IMR-90 (cell line): ENCODE measurements at places on chromosomes 2 and 18.

DNA sequence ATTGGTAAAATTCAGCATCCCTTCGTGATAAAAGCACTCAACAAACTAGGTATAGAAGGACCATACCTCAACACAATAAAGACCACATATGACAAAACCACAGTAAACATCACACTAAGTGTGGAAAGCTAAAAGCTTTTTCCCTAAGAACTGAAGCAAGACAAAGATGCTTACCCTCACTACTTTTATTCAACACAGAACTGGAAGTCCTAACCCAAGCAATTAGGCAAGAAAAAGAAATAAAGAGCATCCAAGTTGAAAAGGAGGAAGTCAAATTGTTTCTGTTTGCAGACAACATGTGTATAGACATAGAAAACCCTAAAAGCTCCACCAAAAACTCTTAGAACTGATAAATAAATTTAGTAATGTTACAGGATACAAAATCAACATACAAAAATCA, 271.7 kb downstream of the RBM43 start:
- no peaks in the 10 kb centered on the region for H3K4me1 ChIP-seq
- H3K36me3 ChIP-seq: no peaks in the 10 kb centered on the region
- no peak for DNase-seq
- no peaks in the 10 kb centered on the region for H3K27me3 ChIP-seq
- H3K27ac ChIP-seq: no peak overlapping the region

- H3K36me3 ChIP-seq: no peaks in the 10 kb centered on the region
- H3K27ac ChIP-seq: no peak overlapping the region
- H3K27me3 ChIP-seq: no peaks in the 10 kb centered on the region; the same call in 1 of the 2 replicates
These were observed 187.1 kb downstream of the FHOD3 start for GRCh38 chr18:36484591-36484990.

GRCh38 chr2:75959724-75960471, 249.2 kb upstream of the GCFC2 start:
- no peak for DNase-seq
- no peaks in the 10 kb centered on the region for H3K36me3 ChIP-seq
- H3K4me1 ChIP-seq: no peaks in the 10 kb centered on the region
- no peak overlapping the region for H3K27ac ChIP-seq
- H3K27me3 ChIP-seq: no peaks in the 10 kb centered on the region

GRCh38 chr2:227627769-227628168, 10.5 kb downstream of the SCYGR4 start:
- DNase-seq: no peak
- no peak overlapping the region for H3K4me3 ChIP-seq
- H3K4me1 ChIP-seq: peaks cover 1% of the 10 kb centered on the region; the same call in 1 of the 2 replicates
- H3K36me3 ChIP-seq: no peaks in the 10 kb centered on the region
- no peak overlapping the region for H3K27ac ChIP-seq
- no peaks in the 10 kb centered on the region for H3K27me3 ChIP-seq

GRCh38 chr18:4851301-4851976, 345.6 kb downstream of the AKAIN1 start:
- DNase-seq: no peak
- no peak overlapping the region for H3K4me3 ChIP-seq
- H3K27ac ChIP-seq: no peak overlapping the region
- H3K4me1 ChIP-seq: no peaks in the 10 kb centered on the region
- H3K27me3 ChIP-seq: no peaks in the 10 kb centered on the region

DNA sequence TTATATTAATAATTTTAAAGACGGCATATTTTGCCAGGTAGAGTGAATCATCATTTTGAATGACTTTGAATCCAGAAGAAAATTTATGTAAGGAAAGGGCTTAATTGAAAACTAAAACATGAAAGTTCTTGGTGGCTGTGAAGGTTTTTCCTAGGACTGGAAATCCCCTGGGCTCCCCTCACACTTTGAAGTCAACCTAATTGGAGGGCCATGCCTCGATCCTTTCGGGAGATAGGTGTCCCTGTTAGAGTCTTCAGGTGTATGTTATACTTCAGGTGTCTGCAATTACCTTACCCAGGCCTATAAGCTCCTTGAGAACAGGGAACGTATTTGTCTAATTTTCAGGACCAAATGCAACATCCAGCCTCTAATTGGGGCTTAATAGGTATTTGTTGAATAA, 73.0 kb downstream of the ARL4C start:
- no peak for DNase-seq
- H3K4me1 ChIP-seq: peaks cover 23% of the 10 kb centered on the region
- H3K36me3 ChIP-seq: no peaks in the 10 kb centered on the region
- H3K27ac ChIP-seq: no peak overlapping the region

GRCh38 chr18:47968721-47969120, 38.3 kb upstream of the SMAD2 start:
- DNase-seq: no peak
- H3K36me3 ChIP-seq: no peaks in the 10 kb centered on the region
- H3K27ac ChIP-seq: no peak overlapping the region
- H3K27me3 ChIP-seq: peaks cover 4% of the 10 kb centered on the region
- no peak overlapping the region for H3K4me3 ChIP-seq
- H3K4me1 ChIP-seq: peaks cover 2% of the 10 kb centered on the region; the same call in 1 of the 2 replicates

- H3K36me3 ChIP-seq: no peaks in the 10 kb centered on the region
- H3K4me3 ChIP-seq: no peak overlapping the region
- H3K27ac ChIP-seq: no peak overlapping the region
- peaks cover 2% of the 10 kb centered on the region for H3K4me1 ChIP-seq
- DNase-seq: peak; percentile 98
These were observed 98.6 kb downstream of the IRS1 start for GRCh38 chr2:226701052-226701451.

DNA sequence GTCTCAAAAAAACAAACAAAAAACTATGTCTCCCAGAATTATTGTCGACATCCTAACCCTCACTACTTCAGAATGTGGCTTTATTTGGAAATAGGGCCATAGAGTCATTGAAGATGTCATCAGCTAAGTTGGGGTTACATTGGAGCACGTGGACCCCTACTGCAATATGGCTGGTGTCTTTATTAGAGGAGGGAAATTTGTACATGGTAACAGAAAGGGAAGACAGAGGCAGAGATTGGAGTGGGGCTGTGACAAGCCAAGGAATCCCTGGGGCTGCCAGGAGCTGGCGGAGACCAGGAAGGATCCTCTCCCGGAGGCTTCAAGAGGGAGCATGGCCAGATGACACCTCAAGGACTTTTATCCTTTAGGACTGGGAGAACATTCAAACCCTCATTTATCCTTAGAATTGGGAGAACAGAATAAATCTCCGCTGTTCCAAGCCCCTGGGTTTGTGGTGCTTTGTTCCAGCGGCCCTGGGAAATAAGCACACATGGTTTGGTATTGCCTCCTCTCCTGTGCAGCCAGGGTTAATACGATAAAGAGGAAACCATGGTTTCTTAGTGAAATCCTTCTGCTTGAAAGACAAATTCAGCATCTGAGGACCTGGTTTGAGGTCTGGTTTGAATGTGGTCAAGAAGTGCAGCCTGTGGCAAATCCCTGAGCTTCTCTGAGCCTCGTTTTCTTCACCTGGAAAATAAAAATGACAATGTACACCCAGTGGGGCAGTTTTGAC, 184.7 kb downstream of the MYCN start:
- no peaks in the 10 kb centered on the region for H3K36me3 ChIP-seq
- no peaks in the 10 kb centered on the region for H3K4me1 ChIP-seq
- H3K27ac ChIP-seq: no peak overlapping the region
- no peak for DNase-seq
- no peak overlapping the region for H3K4me3 ChIP-seq
- H3K27me3 ChIP-seq: no peaks in the 10 kb centered on the region

- H3K4me1 ChIP-seq: no peaks in the 10 kb centered on the region
- no peak for DNase-seq
- H3K36me3 ChIP-seq: peaks cover 3% of the 10 kb centered on the region
- H3K4me3 ChIP-seq: no peak overlapping the region
- H3K27me3 ChIP-seq: no peaks in the 10 kb centered on the region
These were observed 11.6 kb downstream of the NOL10 start for GRCh38 chr2:10678225-10678624.

- no peak for DNase-seq
- H3K27me3 ChIP-seq: no peaks in the 10 kb centered on the region
- no peak overlapping the region for H3K27ac ChIP-seq
- H3K36me3 ChIP-seq: peaks cover 25% of the 10 kb centered on the region; the same call in 1 of the 2 replicates
- H3K4me1 ChIP-seq: peaks cover 5% of the 10 kb centered on the region
These were observed 62.6 kb downstream of the DNMT3A start for GRCh38 chr2:25279091-25279651.

DNA sequence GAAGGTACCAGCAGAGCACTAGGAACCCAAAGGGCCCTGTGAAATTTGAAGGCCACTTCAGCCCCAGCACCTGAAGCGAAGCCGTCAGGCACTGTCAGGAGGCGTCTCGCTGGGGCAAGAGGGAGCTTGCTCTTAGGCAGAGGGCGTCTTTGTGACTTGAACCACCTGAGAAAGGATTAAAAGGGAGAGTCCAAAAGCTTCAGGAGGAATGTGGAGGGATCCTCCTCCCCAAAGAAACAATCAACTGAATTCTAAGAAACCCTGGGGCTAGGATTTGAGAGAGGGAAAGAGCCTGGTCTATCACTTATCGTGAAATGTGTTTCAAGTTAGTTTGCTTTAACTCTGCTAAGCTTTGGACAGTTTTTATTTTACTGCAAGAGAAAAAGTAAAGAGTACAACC, 324.9 kb upstream of the SOX11 start:
- no peaks in the 10 kb centered on the region for H3K4me1 ChIP-seq
- no peak overlapping the region for H3K27ac ChIP-seq
- DNase-seq: no peak
- H3K4me3 ChIP-seq: no peak overlapping the region
- H3K27me3 ChIP-seq: no peaks in the 10 kb centered on the region

DNA sequence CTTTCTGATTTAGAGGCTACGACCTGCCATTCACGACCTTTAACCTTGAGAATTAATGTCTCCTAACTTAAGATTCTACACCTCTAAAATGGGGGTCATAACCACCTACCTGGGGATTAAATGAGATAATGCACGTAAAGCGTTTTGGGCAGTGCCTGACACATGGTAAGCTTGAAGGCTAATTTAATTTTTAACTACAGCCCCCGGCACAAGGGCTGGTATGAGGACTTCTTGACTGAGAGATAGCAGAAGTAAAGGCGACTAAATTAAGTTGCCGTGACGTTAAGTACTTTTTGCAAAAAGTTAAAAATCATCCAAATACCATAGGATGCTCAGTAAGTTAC, 549 bp downstream of the MRPL35 start:
- DNase-seq: no peak
- 0 out of 2 replicates have a peak, but pooled peaks cover 1% of the 10 kb centered on the region for H3K4me1 ChIP-seq
- H3K27ac ChIP-seq: peak overlapping the region; percentile 58
- no peaks in the 10 kb centered on the region for H3K36me3 ChIP-seq

DNA sequence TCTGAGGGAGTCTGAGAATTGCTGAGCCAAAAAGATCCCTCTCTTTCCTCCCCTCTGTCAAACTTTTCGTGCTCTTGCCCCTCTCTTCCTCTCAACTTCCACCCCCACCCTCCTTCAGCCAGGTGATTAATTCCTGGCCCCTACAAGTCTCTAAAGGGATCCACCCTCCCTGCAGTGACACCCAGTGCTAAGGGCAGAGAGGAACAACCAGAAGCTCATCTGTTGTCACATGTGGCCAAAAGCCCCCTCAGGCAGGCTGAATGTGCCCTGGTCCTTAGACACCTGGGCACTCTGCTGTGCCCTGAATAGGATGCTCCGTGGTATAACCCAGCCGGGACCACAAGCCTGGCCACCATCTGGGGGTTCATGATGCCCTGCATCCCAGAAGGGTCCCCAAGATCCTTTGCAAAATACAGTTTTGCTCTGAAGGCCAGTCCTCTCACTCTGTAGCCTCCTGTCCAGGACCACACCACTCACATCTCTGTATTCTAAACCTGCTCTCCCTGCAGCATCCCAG, 234.4 kb downstream of the BCL11A start:
- no peaks in the 10 kb centered on the region for H3K36me3 ChIP-seq
- no peak overlapping the region for H3K27ac ChIP-seq
- DNase-seq: no peak
- no peaks in the 10 kb centered on the region for H3K4me1 ChIP-seq
- no peak overlapping the region for H3K4me3 ChIP-seq

- H3K4me1 ChIP-seq: no peaks in the 10 kb centered on the region; the same call in 1 of the 2 replicates
- H3K27ac ChIP-seq: no peak overlapping the region
- no peaks in the 10 kb centered on the region for H3K36me3 ChIP-seq
- no peak for DNase-seq
These were observed 53.0 kb upstream of the TANK start for GRCh38 chr2:161107265-161107664.

- H3K4me3 ChIP-seq: no peak overlapping the region
- H3K36me3 ChIP-seq: no peaks in the 10 kb centered on the region
- H3K27me3 ChIP-seq: no peaks in the 10 kb centered on the region
- no peak for DNase-seq
These were observed 102.6 kb upstream of the DLX2 start for GRCh38 chr2:172205292-172205691.

- DNase-seq: peak; percentile 75
- H3K27me3 ChIP-seq: no peaks in the 10 kb centered on the region
- H3K27ac ChIP-seq: peak overlapping the region; percentile 38
These were observed 40.9 kb downstream of the KLHL29 start for GRCh38 chr2:23425885-23426262.

- H3K36me3 ChIP-seq: peaks cover 20% of the 10 kb centered on the region
- H3K4me3 ChIP-seq: no peak overlapping the region
- no peak overlapping the region for H3K27ac ChIP-seq
These were observed 51.2 kb downstream of the MTERF4 start for GRCh38 chr2:241050624-241051577.

DNA sequence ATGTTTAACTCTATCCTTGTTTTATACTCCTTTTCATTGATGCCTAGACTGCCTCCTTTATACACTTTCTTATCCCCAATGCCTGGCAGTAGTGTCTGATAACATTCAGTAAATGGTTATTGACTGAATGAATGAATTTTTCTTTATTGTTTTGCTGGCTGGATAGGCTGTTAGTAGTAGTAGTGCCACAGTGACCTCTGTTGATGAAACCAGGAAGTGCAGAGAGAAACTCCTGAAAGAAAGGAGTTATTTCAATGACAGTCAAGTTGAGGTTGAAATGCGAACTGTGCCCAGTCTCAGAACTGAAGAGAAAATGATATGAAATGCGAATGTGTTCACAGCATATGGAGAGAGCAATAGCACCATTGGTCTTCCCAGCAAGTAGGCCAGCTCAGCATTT, 26.8 kb upstream of the SLC9A2 start:
- H3K4me3 ChIP-seq: no peak overlapping the region
- H3K36me3 ChIP-seq: no peaks in the 10 kb centered on the region
- H3K27me3 ChIP-seq: peaks cover 2% of the 10 kb centered on the region; the same call in 1 of the 2 replicates
- peak; percentile 8 for DNase-seq
- no peaks in the 10 kb centered on the region for H3K4me1 ChIP-seq

DNA sequence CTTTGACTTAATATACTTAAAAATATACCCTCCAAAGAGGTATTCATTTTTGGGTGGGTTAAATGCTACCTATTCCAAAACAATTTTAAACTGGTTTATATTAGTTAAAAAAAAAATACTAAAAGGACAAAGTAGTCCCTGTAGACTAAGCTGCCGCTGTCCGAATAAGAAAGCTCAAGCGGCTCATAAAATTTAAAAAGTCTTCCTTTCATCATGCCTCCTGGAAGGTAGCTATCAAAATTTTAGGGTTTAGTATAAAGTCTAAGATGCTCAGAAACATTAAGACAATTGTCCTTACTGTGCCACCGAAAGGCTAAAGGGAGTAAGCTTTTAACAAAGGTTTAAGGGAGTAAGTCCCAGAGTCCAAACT, 440 bp upstream of the UGGT1 start:
- H3K27me3 ChIP-seq: no peaks in the 10 kb centered on the region
- DNase-seq: no peak
- peak overlapping the region; percentile 94 for H3K27ac ChIP-seq
- peak overlapping the region; percentile 92 for H3K4me3 ChIP-seq
- no peaks in the 10 kb centered on the region for H3K4me1 ChIP-seq
- H3K36me3 ChIP-seq: peaks cover 2% of the 10 kb centered on the region; the same call in 1 of the 2 replicates

GRCh38 chr2:168916331-168916675, 15.2 kb downstream of the G6PC2 start:
- H3K4me1 ChIP-seq: no peaks in the 10 kb centered on the region
- peaks cover 11% of the 10 kb centered on the region for H3K27me3 ChIP-seq
